ENCODE measurements at places on chromosomes 13 and 19. TPM values are rescaled to one million over a fixed set of nuclear protein-coding genes. Genes with fewer than 3 reads are reported as not detected.
A peak's percentile ranks its signal among the peaks of the same experiment; 100 is the strongest.

DNA sequence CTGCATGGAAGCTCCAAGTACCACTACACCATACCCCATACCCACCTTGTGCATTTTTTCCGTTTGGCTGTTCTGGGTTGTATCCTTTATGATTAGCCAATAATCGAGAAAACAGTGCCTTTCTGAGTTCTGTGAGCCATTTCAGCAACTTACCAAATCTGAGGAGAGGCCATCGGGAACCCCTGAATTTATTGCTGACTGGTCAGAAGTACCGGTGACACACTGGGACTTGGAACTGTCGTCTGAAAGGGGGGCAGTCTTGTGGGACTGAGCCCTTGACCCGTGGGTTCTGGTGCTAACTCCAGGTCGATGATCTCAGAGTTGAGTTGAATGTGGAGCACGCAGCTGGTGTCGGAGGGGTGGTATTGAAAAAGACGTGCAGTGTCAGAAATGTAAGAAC, 15.0 kb downstream of the UPF3A start:
- no peaks in the 10 kb centered on the region for H3K36me3 ChIP-seq
- no peaks in the 10 kb centered on the region for H3K4me1 ChIP-seq
- no peak for DNase-seq
- H3K4me3 ChIP-seq: no peak overlapping the region

CGB3 gene
- total RNA-seq: not detected

GRCh38 chr19:41064974-41065569, 23.2 kb upstream of the CYP2A13 start:
- H3K27me3 ChIP-seq: no peaks in the 10 kb centered on the region
- H3K36me3 ChIP-seq: no peaks in the 10 kb centered on the region
- no peak overlapping the region for H3K4me3 ChIP-seq
- no peaks in the 10 kb centered on the region for H3K4me1 ChIP-seq
- no peak for DNase-seq
- H3K27ac ChIP-seq: no peak overlapping the region

- H3K27me3 ChIP-seq: no peaks in the 10 kb centered on the region
- no peaks in the 10 kb centered on the region for H3K4me1 ChIP-seq
- H3K36me3 ChIP-seq: no peaks in the 10 kb centered on the region
- no peak overlapping the region for H3K4me3 ChIP-seq
Observed at GRCh38 chr19:38511074-38511708, 77.7 kb downstream of the RYR1 start.

GRCh38 chr13:74074723-74075122, 59.5 kb downstream of the KLF12 start:
- no peaks in the 10 kb centered on the region for H3K4me1 ChIP-seq
- no peak overlapping the region for H3K4me3 ChIP-seq
- no peaks in the 10 kb centered on the region for H3K36me3 ChIP-seq
- H3K27ac ChIP-seq: no peak overlapping the region
- no peaks in the 10 kb centered on the region for H3K27me3 ChIP-seq

- H3K36me3 ChIP-seq: no peaks in the 10 kb centered on the region
- H3K4me1 ChIP-seq: no peaks in the 10 kb centered on the region
- no peak overlapping the region for H3K4me3 ChIP-seq
Observed at GRCh38 chr19:2634228-2634951, 68.1 kb downstream of the GNG7 start.

ATP1A3 gene
- total RNA-seq: not detected

GRCh38 chr19:46784262-46785053, 3.9 kb downstream of the SLC1A5 start:
- H3K27ac ChIP-seq: peak overlapping the region; percentile 92
- H3K36me3 ChIP-seq: no peaks in the 10 kb centered on the region
- H3K4me3 ChIP-seq: peak overlapping the region; percentile 16
- peaks cover 18% of the 10 kb centered on the region for H3K4me1 ChIP-seq
- no peaks in the 10 kb centered on the region for H3K27me3 ChIP-seq
- DNase-seq: peak; percentile 82

Data from uterus (tissue), 4 donors.